Stimulated activated CD4-positive, alpha-beta T cell treated with anti-CD3 and anti-CD28 coated beads, Interleukin-4, amount 100 ng/mL, for 4 hours (primary cell): ENCODE measurements at places on chromosomes 2 and 18.

GRCh38 chr2:135984199-135985017, 1.0 kb downstream of the DARS1 start:
- no peak for DNase-seq

GRCh38 chr2:36564377-36564930, 33.5 kb downstream of the FEZ2 start:
- DNase-seq = no peak

DNA sequence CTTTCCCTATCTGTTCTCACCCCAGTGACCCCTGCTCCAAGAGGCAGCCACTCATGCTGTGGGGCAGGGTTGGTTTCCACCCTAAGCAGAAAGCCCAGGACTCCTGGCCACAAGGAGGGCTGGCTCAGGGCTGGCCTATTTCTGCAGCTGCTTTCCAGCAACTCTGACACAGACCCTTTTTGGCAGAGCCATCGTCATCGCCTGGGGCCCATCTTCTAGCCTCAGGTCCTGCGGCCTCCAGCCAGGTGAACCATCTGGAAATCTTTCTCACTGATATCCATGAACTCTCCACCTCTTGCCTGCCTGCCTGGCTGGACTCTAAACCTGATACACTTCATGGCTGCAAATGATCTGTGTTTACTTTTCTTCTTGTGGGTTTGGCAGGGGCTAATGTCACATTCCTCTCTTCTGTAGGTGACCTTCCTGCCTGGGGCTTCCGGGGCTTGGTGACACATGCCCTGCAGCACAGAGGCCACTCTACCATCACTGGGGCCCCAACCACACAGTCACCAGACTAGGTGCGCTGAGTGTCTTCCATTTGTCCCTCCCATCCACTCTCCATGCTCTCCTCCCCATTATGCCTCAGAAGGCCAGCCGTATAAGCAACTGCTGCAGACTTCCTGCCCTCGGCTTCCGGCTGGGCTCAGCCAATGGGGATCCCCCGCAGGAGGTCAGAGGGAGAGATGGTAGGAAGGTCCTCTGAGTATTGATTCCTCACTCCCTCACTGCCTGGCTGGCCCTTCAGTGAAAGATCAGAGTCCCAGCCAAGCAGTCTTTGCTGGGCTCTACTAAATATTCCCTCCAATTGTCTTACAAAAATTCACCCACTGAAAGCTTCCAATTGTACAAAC, 9.7 kb upstream of the COPS8 start:
- no peak for DNase-seq

DNA sequence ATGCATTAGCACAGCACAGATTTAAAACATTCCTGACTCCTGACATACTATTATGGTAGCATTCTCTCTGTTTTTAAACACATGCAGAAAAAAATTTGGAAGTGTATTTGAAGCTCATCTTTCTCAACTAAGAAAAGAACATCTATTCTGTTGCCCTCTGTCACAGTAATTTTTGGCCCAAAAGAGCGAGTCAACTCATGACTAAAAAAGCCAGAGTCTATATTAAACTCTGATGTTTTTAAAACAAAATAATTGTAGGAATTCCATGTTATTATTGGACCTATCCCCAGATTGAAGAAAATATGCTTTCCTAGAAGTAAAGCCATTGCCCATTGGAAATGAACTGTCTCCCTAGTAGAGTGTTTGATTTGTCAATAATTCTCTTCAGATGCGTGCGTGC, 96.7 kb downstream of the CRIM1 start:
- no peak for DNase-seq

DNA sequence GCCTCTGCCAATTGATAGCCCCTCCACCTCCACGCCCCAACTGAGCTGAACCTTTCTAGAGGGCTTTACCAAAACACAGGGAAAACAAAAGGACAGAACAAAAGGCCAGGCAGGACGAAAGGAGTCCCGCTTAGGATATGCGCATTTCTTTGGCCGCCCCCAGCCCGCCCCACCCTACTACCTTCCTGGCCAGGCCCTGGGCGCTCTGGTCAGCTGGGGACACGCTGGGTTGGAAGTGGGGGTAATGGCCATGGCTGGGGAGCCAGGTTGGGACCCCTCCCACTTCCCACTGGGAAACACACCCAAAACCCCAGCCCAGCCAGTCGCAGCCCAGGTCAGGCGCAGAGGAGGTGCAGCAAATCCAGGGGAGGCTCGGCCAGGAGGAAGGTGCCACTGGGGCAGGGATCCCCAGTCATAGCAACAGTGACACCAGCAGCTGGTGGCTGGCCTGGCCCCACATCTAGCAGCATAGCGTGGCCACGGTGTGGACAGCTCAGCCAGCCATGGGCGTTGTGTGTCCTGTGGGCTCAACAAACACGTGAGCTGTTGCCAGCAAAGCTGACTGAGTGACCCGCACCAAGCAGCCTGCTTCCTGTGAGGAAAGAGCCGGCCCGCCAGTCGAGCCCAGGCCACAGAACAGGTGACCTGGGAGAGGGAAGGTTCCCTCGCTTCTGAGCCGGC, 24.6 kb upstream of the B3GNT7 start:
- no peak for DNase-seq

GRCh38 chr2:8796878-8797550, 40.4 kb downstream of the KIDINS220 start:
- DNase-seq = no peak

DNA sequence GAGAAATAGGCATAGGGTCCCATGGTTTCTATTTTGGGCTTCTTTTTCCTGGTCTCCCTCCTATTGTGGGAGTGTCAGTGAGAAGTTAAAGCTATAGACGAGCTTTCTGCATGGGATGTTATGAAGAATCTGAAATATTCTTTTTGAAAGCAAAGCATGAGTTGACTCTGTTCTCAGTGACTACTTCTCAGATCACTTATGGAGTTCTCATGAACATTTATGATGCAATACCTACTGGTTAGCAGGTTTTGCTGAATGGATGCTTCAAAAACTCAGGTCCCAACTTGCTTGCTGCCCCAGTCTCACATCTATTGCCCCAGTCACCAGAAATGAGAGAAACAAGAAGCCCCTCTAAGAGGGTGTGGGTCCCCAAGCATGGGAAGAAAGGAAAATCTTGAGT, 365.0 kb downstream of the HRH4 start:
- DNase-seq = no peak

DNA sequence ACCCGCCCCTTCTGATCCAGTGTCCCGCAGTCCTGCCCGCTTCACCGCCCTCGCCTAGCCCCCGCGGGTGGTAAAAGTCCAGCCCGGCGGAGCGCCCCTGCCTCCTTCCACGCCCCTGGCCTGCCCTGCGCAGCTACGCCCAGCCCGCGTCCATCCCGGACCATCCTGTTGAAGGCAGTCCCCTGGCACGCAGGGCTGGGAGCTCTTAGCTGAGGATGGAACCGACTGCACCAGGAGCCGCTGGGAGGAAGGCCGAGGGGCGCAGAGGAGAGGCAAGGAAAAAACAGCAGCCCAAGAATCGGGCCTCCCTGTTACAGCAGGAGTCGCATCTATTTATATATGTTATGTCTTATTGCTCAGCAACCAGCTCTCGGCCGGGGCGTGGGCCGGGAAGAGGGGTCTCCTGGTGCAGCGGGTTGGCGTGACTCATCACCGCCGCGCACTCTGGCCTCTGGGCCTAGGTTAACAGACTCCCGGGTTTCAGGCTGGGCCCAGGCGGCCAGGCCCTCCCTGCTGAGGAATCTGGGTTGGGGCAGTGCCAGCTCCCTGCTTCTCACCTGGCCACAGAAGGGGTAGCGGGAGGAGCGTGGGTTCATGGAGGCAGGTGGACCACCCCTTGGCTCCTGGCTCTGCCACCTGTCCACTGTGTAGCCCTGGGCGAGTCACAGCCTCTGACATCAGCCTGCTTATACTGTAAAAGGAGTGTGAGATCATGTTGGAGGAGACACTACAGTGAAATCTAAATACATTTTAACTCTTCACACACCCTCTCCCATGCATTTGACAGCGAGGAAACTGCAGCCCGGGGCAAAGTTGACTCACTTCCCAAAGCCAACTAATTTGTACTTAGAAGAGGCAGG, 13.4 kb upstream of the MAP3K2 start:
- no peak for DNase-seq

DNA sequence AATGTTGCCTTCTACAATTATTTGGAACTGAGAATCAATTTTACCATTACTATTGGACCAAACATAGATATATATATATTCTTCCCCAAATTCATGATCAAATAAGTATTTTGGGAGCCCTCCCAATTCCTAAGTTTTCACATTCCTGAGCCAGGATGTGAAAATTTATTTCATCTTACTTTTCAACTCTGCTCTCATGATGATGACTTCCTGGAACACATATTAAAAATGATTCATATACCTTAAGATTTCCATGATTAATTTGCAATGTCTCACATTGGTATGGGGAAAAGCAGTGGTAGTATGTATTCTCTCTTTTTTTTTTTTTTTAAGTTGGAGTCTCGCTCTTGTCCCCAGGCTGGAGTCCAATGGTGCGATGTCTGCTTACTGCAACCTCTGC, 596.1 kb upstream of the ZEB2 start:
- no peak for DNase-seq
